SK-N-SH (cell line): ENCODE measurements at places on chromosomes 2 and 18.

- DNase-seq = no peak
These were observed 145.3 kb downstream of the C1D start for GRCh38 chr2:67917332-67918054.

- no peak for DNase-seq
These were observed 652.9 kb downstream of the NR4A2 start for GRCh38 chr2:155679647-155680046.

GRCh38 chr18:45359275-45360009, 255.8 kb upstream of the SLC14A2 start:
- peak; percentile 60 for DNase-seq

DNA sequence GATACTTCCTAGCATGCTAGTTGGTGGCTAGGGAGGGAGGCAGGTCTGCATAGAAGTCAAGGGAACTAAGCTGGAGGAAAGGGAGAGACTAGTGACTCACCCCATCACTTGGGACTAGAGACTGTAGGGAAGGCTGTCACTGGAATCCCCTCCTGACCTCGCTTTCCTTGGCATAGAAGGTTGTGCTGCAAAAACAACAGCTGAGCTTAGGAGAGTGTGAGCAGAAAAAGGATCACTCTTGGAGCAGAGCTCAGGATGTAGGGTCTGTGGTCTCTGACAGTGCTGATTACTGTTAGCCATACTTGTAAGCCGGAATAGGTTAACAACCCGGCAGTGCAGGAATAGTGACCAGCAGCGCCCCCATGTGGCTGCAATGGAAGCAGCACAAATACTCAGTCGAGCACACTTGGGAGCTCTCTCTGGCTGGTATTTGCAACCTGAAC, 66.9 kb upstream of the SMAD2 start:
- DNase-seq = no peak

DNA sequence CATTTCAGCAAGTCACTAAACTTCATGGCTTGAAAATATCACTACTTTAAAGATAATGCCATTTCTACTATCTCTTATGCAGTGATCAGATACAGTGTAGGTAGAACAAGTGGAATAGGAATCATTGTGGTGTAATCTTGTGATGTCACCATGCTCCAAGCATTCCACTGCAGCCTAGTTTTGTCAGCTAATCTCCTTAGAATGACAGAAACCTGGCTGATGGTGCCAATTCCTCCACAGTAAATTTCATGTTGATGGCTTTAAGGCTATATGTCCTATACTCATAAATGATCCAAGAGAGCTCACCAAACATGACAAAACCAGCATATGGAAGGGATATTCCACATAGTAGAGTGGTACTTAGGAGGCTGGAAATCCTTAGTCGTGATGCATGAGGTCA, 184.9 kb downstream of the PDE1A start:
- no peak for DNase-seq

DNA sequence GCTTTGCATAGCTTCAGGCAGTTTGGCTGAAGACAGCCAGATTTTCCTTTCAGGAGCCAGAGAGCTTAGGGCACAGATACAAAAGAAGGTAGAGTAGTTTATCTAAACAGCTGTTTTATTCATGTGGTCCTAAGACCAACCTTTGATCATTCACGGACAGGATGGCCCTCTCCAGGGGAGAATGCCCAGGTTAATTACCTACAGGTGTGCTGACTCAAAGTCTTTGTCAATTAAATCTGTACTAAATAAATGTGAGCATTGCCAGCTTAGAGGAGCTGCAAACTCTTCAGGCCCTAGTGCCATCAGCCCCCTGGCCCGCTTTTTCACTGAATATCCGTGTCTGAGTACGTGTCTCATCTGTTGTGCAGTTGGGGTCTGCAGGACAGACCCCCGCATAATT, 554.7 kb downstream of the NUP35 start:
- DNase-seq = no peak

- no peak for DNase-seq
These were observed 952 bp downstream of the ELMOD3 start for GRCh38 chr2:85355521-85355920.

DNA sequence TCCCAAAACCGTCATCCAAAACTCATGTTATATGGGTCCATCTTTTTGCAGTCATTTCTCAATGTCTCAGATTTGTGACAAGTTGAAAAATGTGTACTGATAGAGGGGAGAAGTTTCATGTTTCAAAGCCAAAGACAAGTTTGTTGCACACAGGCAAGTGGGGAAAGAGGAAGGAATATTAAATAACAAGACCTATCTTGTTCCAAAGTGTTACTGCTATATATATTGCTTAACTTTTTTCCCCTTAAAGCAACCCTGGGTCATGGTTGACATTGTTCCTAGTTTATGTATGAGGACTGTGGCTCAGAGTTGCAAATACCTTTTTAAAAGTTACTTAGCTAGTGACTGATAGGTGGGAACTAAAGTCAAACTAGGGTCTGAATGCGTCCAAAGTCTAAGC, 1.7 kb downstream of the ITGA4 start:
- DNase-seq = no peak

- DNase-seq = peak; percentile 32
These were observed 27.2 kb upstream of the FHL2 start for GRCh38 chr2:105425936-105426625.

- DNase-seq = peak; percentile 98
These were observed at the start of gene KIF1A for GRCh38 chr2:240819858-240820606. KIF1A (minus strand) TSS chr2:240820219; CDS start chr2:240797752, 22,467 bp downstream.

DNA sequence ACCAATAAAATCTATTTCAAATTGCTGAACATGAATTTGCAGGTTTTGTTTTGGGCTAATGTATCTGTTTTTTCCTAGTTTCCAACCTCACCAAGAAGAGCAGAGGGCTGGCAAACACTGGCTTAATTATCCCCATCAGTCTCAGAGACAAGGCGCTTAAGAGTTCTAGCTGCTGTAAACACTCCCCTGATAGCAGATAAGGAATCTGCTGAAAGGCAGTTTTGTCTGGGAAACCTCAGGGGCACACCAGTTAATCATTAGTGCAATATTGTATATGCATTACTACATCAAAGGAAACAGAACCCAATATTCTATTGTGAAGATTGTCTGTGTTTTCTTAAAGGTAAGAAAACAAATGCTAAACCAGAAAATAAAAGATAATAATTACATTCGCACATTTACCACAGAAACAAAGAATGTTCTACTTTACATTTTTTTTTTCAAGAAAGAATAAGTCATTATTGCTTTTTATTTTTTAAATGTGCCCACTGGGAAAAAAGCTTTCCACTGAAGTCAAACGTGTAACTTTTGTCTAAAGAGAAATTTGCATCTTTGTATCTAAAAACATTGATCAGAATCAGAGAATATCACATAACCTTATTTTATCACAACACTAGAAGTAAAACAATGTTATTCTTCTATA, 179.1 kb downstream of the ERBB4 start:
- DNase-seq = peak; percentile 40

GRCh38 chr2:187976986-187977333, 314.7 kb upstream of the GULP1 start:
- no peak for DNase-seq

GRCh38 chr2:176096243-176096985, 3.2 kb upstream of the HOXD12 start:
- DNase-seq = no peak

DNA sequence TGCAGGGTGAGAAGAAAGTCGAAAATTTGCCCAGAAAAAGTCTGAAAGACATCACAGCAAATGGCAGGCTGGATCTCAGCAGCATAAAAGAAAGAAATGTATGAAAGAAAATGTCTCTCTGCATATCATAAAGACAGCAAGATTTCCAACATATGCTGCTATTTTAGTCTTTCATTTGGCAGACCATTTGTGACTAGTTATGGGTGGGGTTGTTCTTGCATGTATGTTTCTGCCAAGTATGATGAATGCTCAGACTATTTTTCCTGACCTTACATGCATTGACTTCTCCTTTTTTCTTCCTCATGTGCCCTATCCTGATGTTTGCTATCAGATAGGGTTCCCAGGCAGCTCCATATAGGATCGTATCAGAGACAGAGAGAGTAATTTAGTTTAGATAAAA, 58.5 kb upstream of the PARD3B start:
- no peak for DNase-seq

DNA sequence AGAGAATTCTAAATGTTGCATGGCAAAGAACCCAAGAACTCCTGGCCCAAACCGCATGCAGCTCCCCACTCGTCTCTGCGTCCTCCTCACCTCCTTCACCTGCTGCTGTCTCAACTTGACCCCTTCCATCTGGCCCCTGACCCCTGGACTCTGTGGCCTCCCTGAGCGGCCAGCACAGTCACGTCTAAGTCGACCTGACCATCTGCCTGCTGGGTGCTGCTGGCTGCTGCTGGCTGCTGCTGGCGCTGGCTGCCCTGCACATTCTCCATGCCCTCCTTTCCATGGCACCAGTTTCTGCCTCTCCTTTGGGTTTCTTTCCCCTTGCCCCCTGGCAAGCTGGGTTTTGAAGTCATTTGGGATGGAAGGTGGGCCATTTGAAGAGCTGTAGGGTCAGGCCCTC, 30.1 kb upstream of the ASB1 start:
- DNase-seq = no peak

DNA sequence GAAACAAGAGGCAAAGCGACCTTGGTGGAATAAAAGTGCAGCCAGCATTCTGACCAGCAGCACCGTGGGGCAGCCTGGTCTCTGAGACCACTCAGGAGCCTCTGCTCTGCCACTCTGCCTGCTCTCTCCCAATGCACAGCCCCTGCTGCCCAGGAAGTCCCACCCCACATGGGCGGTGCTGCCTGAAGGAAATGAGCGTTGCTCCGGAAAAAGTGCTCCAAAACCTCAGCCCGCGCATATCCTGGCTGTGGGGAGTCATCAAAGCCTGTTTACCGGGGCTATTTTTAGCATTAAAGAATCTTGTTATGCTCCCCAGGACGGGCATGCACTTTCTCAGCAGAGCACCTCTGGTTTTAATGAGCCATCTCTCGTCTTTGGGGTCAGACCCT, 54.5 kb downstream of the EPAS1 start:
- no peak for DNase-seq

DNA sequence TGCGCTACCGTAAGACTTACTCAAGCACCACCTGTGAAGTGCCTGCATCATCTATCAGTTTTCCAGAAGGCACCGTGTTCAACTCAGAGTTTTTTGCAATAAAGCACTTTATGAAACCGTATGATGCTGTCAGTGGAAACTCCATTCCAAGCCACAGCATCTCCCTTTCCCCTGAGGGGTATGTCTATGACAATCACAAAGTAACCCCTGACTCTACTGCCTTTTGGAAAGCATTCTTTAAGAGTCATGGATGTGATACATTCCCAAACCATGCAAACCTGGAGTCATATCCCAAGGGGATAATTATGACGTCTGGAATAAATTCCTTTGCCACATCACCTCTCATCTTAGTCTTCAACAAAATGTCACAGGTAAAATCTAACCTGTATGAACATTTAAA, 39.2 kb downstream of the UNC50 start:
- DNase-seq = no peak
